Ovary (tissue), 10 donors: ENCODE measurements at places on chromosomes 1 and 21. TPM values are rescaled to one million over a fixed set of nuclear protein-coding genes. Genes with fewer than 3 reads are reported as not detected.

DNA sequence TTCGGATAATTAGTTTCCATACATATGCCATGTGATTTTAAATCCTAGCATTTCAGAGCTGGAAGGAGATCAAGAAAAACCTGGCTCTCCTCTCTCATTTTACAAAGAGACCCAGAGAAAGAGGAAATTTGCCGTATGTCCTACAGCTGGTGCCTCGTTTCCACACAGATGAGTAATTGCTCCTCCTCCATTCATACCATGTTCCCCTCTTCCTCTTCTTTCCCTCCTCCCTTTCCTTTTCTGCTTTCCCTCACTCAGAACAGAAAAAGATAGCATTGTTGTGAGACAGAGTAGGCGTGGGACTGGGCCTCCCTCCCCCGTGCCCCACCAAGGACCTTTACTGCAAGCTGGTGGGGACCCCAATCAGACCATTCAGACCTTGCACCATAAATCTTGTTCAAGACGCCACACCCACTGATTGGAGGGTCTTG lies 13.7 kb upstream of the SLC44A3 start:
- no peak for DNase-seq

DNA sequence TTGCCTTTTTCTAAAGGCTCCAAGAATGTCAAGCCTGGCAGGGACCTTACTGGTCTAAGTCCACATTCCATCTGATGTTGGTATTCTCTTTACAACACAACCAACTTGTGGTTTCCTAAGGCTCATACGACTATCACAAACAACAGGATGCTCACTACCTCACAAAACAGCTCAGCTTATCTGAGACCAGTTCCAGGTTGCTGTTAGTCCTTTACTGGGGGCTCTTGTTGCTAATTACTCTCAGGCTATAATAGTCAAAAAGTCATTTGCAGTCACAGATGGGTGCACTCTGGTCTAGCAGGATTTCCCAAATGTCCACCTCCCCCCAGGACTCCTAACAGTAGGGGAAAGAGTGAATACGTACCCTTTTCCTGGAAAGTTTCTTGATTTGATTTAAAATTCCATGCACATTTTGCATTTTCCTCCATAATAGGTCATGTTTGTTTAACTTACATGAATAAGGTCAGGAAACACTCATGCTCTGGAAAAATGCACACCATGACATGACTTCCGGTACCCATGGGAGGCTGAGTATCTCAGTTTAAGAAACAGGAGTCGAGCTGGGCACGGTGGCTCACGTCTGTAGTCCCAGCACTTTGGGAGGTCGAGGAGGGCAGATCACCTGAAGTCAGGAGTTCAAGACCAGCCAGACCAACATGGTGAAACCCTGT lies 16.0 kb downstream of the LCK start:
- no peak for DNase-seq

- no peak for DNase-seq
These were observed 157.3 kb downstream of the CASZ1 start for GRCh38 chr1:10639011-10639774.

DNA sequence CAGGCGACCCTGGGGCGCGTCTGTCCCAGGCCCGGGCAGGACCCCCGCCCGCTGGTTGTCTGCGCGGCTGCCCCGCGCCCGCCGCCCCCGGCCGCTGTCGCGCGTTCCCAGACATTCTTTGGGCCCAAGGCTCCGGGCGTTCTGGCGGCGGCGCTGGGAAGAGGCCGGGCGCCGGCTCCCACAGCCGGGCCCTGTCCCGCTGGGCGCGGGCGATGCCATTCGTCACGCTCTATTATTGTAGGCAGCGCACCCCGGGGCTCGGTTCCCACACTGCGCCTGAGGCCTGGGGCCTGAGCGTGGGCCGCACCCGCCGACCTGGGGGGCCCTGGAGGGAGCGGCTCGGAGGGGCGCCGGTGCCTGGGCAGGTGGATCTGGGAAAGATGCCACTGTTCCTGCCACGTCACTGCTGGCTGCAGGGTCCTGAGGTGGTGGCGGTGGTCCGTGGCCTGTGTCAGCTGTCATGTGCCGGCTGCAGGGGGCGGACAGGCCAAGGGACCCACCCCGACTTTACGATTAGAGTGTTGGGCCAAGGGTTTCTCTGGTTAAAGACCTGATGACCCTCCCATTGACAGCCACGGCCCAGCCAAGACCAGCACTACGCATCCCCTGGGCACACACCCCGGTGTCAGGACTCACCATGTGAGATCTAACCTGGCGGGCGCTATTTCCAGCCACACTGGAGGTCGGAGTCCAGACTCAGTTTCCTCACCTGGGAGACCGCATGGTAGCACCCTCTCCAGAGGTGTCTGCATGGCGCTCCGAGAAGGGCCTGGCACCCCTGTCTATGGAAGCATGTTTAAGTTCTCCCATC lies 55.1 kb upstream of the ADARB1 start:
- DNase-seq, result peak; percentile 24

DNA sequence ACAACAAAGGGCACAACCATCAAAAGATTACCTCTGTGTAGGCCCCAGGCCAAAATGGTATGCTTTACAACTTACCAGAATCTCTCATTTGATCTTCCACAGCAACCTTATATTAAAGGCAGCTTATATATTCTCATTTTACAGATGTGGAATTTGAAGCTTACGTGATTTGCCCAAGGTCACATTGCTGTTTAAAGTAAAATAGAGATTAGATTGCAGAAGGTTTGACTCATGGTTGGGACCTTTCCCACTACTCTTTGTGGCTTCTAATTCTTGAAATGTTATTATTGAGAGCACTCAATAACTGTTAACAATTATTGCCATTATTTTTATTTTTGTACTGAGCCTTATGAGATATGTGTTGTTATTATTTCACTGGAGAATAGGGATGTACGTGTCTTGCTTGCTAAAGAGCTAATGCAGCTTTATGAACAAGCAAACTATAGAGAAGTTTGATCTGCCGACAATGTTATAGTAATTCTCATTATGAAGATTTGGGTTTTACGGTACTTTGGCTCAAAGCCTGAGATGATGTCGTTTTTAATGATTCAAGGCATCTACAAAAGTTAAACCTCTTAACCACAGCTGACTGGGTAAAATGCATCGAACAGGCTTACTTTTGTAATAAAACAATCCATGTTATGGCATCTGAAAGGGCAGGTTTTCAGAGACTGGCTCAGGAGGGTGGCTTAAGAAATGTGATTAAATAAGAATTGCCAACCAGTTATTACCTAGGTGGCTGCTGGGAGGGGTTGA lies 43.3 kb upstream of the TSNAX start:
- no peak for DNase-seq

DNA sequence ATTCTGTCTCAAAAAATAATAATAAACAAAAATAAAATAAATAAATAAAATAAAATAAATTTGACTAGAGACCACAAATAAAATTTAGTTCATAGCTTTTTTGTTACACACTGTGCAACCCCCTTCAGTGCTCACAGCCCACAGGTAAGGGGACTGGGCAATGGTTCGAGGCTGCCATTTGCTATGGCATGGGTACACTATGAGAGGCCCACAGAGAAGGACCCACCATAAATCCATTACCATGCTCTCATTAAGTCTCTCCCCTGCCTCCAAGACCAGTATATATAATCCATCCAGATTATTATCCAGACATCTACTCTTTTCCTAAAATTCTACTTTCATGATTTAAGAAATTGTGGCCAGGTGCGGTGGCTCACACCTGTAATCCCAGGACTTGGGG lies 8.7 kb upstream of the RIT1 start:
- no peak for DNase-seq

DNA sequence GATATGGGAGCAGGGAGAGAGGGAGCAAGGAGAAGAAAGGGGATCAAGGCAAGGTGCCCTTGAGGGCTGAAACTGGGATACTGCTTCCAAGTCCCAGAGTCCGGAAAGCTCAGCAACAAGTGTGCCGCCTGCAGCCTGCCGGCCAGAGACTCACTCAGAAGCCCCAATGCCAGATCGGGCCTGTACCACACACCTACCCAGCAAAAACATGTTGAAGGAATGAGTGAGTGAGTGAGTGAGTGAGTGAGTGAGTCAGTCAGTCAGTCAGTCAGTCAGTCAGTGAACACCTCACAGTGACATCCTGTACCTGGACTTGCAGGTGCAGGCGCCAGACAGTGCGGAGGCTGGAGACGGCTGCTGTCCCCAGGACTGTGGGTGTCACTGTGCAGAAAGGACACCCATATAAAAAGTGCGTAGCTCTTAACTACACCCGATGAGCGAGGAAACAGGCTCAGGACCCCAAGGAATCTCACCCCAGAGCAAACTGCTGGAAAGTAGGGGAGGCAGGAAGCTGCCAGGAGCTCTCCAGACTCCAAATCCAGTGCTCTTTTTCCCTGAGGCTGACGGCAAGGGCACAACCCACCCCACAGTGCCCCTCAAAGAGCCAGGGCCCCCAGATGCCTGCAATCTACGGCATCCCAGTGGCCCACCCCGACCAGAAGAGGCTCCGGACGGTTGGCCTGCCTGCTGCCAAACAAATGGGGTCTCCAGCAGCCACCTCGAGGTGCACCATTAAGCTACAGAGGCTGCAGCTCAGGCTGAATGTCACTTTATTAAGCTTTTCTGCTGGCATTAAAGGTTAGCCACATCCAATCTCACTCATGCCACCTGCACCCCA lies 261.7 kb downstream of the NPHP4 start:
- no peak for DNase-seq

- DNase-seq, result no peak
These were observed 182.9 kb upstream of the ATP1B1 start for GRCh38 chr1:168923521-168924136.

GRCh38 chr21:34825948-34826548 lies 157.3 kb downstream of the CLIC6 start:
- DNase-seq, result no peak

GRCh38 chr21:44295646-44296045 lies 4.2 kb upstream of the PFKL start:
- no peak for DNase-seq

DNA sequence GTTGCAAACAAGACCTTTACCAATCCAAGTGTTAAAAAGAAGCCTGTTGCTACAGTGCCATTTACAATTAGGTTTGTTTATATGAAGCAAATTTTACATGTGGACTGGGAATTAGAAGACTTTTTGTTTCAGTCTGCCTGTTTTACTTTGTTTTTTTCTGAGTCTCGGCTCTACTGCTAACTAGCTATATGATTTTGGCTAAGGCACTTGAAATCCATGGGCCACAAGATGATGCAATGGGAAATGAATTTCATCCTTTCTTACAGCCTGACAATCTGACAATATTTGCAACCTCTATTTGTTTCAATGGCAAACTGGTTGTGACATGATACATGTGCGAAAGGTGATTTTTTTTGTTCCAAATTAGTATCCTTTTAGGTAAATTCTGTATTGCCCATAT lies 3.7 kb upstream of the PEX11B start:
- no peak for DNase-seq

DNA sequence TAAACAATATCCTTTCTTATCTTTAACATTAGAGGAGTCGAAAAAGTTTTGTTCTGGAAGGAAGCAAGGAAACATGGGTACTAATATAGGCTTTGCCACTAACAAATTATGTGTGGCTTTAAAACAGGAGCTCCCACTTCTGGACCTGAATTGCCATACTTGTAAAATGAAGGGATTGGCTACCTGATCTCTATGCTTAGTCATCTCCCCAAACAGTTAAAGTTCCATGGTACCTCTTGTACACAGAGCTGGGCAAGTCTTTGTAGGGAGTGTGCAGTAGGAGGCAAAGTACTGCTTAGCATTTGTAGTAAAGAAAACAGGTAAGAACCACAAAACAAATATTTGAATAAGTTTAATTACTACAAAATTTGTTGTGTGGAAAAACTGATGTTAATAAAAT lies 81.3 kb downstream of the MAST2 start:
- DNase-seq, result no peak

GRCh38 chr1:19786988-19787423 lies 12.7 kb downstream of the TMCO4 start:
- DNase-seq, result no peak

GRCh38 chr1:167716000-167716271 lies 5.8 kb upstream of the MPZL1 start:
- DNase-seq, result no peak

- DNase-seq, result no peak
These were observed 309.4 kb downstream of the BARHL2 start for GRCh38 chr1:90407737-90408136.

- no peak for DNase-seq
These were observed 202.9 kb upstream of the FGGY start for GRCh38 chr1:59094001-59094400.

DNA sequence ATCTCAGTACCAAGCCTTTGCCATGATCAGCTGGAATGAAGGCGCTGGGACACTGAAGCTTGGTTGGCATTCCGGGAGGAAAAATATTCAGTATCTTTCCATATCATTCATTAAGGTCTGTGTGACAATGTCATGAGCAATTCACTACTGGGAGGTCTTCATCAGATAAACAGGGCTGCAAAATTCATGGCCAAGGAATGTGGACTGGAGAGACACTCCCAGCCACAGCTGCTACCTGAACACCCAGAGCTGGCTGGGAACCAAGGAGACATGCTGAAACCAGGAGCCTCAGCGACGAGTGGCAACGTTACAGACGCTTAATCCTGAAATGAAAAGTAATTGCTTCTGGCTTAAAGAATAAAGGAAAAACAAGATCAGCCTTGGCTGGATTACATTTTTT lies 30.6 kb upstream of the DDAH1 start:
- no peak for DNase-seq

GRCh38 chr1:54610048-54610447 lies 13.3 kb downstream of the FAM151A start:
- DNase-seq, result no peak

DNA sequence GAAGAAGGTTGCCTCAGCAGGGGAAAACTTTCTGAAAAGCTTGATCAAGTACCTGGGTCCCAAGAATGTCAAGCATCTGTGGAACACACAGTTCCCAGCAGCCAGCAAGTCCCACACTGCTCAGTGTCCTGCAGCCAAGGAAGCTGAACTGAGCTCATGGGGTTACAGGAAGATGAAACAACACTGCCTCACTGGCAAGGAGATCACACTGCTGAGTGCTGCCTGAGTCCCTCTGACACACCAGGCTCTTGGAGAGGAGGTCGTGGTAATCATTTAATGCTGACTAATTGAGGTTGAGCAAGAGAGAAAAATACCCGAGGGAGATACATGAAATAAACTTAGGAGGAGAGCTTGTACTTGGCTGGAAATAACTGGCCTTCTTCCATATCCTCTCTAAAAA lies 75.2 kb downstream of the MPZL1 start:
- DNase-seq, result peak; percentile 84

DNA sequence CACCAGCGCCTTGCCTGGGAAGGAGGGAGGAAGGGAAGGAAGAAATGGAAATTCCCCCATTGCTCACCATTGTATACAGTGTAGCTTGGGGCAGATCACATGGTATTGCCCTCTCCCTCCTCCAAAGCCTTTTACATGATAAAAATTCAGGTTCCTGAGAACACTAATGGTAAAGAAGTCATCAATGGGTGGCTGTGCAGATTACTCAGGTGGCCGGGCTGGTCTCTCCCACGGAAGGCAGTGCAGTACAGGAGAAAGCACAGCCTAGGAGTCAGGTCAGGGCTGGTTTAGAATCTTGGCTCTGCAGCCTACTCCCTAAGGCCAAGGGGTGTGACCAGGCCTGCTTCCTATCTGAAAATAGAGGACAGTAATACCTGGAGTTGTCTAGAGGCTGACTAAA lies 107.9 kb downstream of the SUSD4 start:
- DNase-seq, result no peak

ETV3L gene
- not detected for total RNA-seq

COP1 gene
- 46.1 TPM for total RNA-seq

SPATA45 gene
- total RNA-seq, result not detected

SPRR2F gene
- 93.3 TPM for total RNA-seq

ASPM gene
- 0.15 TPM for total RNA-seq

EXO1 gene
- total RNA-seq, result 0.75 TPM

NPHS2 gene
- total RNA-seq, result not detected
